MCF 10A (cell line): ENCODE measurements at places on chromosomes 11 and 22. TPM values are rescaled to one million over a fixed set of nuclear protein-coding genes. Genes with fewer than 3 reads are reported as not detected.
A peak's percentile ranks its signal among the peaks of the same experiment; 100 is the strongest.

Gene PGM2L1
- total RNA-seq, result 0.59 and 0.75 TPM in 2 replicates

GRCh38 chr11:115194802-115195110 is 309.5 kb downstream of the CADM1 start:
- no peak for DNase-seq

Gene EI24
- total RNA-seq, result 93.1 and 96.9 TPM in 2 replicates

DNA sequence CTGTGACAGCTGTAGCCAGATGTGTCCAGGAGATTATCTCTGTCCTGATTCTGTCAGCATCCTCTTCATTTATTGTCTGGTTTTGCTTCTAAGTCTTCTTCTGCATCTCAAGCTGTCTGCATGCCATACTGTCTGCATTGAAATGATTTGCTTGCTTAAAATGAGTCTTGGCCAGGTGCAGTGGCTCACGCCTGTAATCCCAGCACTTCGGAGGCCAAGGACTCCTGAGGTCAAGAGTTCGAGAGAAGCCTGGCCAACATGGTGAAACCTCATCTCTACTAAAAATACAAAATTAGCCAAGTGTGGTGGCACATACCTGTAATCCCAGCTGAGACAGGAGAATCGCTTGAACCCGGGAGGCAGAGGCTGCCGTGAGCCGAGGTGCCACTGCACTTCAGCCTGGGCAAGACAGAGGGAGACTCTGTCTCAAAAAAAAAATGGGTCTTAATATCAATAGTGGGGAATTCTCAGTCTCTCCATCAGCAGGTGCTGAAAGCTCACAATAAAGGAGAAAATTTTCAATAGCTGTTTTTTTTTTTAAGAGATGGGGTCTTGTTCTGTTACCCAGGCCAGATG is 39.2 kb upstream of the AMPD3 start:
- no peak for DNase-seq

GRCh38 chr11:61713464-61713863 is 33.3 kb downstream of the DAGLA start:
- DNase-seq, result no peak

- no peak for DNase-seq
Measured at GRCh38 chr11:118897721-118898310, 14.1 kb downstream of the CXCR5 start.

- DNase-seq, result no peak
Measured at GRCh38 chr11:16120008-16120407, 236.3 kb downstream of the SOX6 start.

GRCh38 chr11:36098087-36098486 is 154.2 kb downstream of the LDLRAD3 start:
- DNase-seq, result no peak

GRCh38 chr11:48025293-48025983 is 45.1 kb downstream of the PTPRJ start:
- DNase-seq, result no peak

- DNase-seq, result no peak
Measured at GRCh38 chr11:59673291-59673690, 4.5 kb upstream of the PATL1 start.

Gene CRYBB1
- not detected in 2 replicates for total RNA-seq

Gene MUC5AC
- total RNA-seq, result not detected in 2 replicates

- peak; percentile 29 for DNase-seq
Measured at GRCh38 chr11:88246696-88247095, 71.5 kb upstream of the RAB38 start.

- DNase-seq, result no peak
Measured at GRCh38 chr11:76313271-76313670, 67.7 kb downstream of the THAP12 start.

DNA sequence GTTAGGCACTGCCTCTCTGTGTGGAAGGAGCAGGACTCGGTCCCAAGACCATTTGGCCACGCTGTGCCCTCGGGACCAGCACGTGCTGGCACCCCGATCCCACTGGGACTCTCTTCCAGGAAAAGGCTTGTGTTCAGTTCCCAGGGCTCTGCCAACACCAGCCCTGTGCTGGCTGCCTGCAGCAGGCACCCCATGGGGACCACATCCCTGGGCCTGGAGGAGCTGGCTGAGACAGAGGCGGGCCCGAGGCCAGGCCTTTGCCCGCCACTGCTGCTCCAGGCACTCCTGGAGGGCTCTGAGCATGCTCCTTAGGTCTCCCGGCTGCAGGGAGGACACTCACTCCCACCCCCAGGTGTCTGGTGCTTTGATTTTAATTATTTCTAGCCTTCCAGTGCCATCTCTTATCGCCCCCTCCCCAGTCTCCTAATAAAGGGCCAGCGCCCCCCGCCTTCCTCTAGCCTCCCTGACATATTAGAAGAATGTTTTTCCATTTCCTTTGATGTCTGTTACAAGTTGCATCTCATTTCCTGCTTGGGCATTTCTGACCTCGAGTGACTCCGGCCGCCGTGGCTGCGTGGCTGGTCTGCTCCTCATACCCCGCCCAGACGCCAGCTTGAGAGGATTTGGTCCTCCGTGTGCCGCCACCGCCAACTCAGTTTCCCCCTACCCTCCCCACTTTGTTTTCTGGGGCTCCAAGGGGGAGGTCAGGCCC is 14.4 kb downstream of the CDKN1C start:
- no peak for DNase-seq

DNA sequence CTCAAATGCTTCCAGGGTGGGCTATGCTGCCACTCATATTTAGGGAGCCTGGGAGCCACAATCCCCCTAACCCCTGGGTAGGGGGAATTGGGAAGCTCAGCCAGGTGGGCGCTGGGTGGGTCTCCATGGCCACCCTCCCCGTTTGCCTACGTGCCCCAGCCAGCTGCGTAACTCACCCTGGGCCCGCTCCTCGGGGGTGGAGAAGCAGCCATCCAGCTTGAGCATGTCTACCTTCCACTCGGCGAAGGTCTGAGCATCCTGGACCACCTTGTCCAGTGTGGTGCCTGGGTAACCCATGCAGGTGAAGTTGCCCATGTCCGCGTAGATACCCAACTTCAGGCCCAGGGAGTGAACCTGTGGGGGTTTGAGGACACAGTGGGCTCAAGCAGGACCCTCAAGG is 3.7 kb downstream of the NAGA start:
- no peak for DNase-seq

DNA sequence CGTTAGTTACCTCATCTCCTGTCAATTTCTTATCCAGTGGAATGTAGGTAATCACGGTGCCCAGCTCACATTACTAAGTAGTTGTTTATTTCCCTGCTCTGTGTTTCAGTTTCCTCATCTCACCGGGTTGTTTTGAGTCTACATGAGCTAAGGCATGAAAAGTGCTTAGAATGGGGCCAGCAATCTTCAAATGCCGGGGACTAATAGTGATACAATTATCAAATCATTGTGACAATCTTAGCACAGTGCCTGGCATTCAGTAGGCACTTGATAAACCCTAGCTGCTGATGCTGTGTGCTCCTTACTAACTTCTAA is 53.3 kb upstream of the CD5 start:
- DNase-seq, result no peak

- no peak for DNase-seq
Measured at GRCh38 chr11:131495423-131495822, 125.0 kb downstream of the NTM start.

Gene ADSL
- total RNA-seq, result 91.6 and 129 TPM in 2 replicates

- peak; percentile 12 for DNase-seq
Measured at GRCh38 chr11:126790550-126791081, 210.0 kb downstream of the KIRREL3 start.

Gene PTH
- total RNA-seq, result not detected in 2 replicates

DNA sequence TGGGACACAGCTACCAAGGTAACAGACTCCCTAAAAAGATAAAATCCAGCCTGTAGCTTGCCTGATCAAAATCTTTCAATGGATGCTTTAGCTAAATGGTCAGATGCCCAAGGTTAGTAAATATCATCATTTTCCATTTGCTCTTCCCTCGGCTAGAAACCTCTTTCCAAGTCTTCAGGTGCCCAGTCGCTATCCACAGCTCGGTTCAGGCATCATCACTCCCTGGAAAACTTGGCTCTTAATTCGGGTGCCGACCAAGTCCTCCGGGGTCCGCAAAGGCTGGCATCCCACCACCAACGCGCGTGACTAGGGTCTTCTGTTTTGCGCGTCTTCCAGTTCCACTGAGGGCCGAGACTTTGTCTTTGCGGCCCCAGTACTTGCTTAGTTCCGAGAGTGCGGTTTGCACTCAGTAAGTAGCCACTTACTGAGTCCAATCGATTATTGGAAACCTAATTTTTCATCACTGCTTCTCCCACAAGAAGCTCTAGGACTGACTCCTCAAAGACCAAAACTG is 44.3 kb downstream of the OR4D9 start:
- DNase-seq, result no peak

Gene PYGM
- total RNA-seq, result 0.09 and 0.10 TPM in 2 replicates

DNA sequence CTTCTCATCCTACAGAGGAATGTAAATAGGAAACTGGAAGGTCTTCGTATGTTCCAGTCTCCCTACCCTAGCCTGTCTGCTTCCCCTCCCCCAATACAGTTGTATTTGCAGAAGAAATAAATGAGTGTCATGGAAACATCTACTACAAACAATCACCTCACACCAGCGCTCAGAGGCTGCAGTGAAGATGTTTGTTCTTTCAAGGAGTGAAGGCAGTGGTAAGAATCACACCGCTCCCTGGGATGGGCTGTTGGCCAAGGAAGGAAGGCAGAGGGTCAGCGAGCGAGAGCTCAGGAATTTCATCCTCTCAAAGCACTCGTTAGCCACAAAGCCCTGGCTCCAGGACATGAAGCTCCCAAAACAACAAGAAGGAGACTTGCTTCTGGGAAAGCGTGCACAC is 1.1 kb upstream of the IGSF9B start:
- DNase-seq, result no peak

GRCh38 chr11:13098063-13098462 is 88.9 kb downstream of the RASSF10 start:
- peak; percentile 97 for DNase-seq

Gene PHF21A
- 33.2 and 37.6 TPM in 2 replicates for total RNA-seq

DNA sequence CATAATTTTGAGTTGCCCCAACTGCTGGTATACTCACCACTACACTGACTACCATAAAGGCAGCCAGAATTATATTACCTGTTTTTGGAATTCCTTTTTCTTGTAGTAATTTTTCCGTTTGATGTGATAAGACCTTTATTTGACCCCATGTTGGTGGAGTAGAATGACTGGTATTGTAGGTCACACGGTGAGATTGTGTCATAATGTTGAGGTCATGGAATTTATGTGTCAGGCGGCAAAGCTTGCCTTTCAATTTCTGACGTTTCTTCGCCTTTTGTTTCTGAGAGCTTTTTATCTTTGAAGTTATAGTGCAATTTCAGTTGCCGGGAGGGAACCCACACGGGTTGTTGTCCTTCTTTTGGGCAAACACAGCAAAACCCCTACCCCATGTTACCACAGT is 13.0 kb downstream of the OR52K1 start:
- DNase-seq, result no peak

DNA sequence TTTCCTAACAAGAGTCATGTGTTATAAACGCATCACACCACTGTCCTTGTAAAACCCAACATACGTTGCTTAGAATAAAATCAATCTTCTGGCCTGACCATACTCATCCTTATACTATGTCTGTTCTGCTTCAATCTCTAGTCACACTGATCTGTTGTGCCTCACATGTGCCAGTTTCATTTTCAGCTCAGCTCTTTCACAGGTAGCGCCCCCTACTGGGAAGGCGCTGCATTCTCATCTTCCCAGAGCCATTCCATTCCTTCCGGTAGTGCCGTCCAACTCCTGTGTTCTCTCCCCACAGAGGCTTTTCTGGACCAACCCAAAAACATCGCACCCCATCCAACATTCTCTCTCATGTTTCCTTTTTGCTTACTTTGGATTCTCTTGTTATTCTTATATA is 22.2 kb downstream of the CASP5 start:
- DNase-seq, result peak; percentile 13

GRCh38 chr22:28798810-28799605 is 1.4 kb downstream of the XBP1 start:
- DNase-seq, result peak; percentile 97

DNA sequence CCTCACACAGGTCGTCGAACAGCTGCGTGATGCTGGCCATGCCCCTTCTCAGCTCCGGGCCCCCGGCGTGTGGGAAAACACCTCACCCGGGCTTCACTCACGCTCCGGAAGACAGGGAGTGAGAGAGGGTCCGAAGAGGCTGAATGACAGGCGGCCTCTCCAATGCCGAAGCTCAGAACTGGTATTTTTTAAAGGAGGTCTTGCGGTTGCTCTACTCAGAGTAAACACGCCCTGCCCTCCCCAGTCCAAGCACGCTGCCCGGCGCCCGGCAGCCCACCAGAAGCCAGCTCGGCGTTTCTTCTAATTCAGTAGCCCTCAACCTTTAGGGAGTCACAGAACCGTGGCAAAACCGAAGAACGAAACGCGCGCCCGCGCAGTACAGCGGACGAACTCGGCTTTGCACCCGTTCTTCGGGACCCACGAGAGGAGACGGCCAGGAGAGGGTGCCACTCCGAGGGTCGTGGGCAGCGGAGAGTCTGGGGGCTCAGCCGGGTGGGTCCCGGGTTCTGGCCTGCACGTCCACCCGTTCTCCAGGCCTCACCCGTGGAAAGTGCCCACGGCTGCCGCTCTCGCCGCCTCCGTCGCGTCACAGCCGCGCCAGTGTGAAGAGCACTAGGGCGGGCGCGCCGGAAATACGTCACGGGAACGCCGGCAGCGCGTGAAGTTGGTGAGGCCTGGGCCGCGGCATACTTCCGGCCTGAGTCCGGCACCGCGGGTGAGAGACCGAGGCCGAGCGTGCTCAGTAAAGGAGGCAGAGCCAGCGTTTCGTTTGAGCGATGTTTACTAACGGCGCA is at the start of gene TUBGCP6:
TSS of gene TUBGCP6 (minus strand) at position 604 of the 794 bp plus-strand sequence. CDS start at position 40, 564 bp downstream.
- DNase-seq, result peak; percentile 91

DNA sequence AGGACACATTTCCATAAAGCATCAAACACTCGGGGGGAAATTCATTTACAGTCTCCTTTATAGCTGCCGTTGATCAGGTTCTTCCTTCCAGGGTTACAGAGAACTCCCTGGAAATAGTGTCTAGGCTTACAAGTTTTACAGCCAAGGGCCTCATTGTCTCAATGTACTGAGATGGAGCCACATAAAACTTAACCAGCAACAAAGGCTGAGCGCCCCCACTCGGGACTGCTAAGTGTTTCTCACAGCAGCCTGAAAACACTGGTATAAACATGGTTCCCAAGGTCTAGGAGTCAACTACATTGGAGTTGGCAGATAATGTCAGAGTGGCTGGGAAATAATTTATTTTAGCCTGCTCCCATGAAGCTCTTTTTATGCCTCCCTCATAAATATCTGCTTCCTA is 686.2 kb downstream of the OPCML start:
- DNase-seq, result no peak

Gene SCGB1A1
- total RNA-seq, result not detected in 2 replicates

Gene DNAJB7
- total RNA-seq, result not detected in 2 replicates

GRCh38 chr11:36598051-36598450 is at the start of gene RAG2:
Gene RAG2 (minus strand): TSS chr11:36598236. CDS start chr11:36594168, 4,068 bp downstream.
- DNase-seq, result no peak

Gene KIAA0930
- 61.9 and 63.4 TPM in 2 replicates for total RNA-seq
